ENCODE measurements at places on chromosomes 5 and 9. TPM values are rescaled to one million over a fixed set of nuclear protein-coding genes. Genes with fewer than 3 reads are reported as not detected.

DNA sequence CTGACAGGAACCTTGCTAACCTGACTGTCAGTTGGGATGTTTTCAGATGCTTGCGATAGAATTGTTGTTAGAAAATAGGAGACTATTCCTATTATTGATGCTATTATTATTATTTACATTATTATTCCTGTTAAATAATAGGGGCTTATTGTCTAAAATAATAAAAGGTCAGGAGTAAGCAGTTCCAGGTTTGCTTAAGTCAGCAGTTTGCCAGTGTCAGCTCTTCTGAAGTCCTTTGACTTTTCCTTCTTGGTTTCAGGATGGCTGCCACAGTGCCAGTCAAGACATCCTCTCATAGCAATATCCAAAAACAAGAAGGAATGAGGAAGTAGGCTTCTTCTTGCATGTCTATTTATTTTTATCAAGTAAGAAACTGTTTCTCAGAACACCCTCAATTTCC lies 141.7 kb upstream of the MARCHF11 start:
- no peak for DNase-seq

GRCh38 chr9:38032266-38033110 lies 36.5 kb downstream of the SHB start:
- DNase-seq = peak; percentile 75

GRCh38 chr5:158463188-158463587 lies 604.2 kb upstream of the CLINT1 start:
- DNase-seq = no peak

- no peak for DNase-seq
Observed at GRCh38 chr9:4118666-4119065, 181.2 kb downstream of the GLIS3 start.

The MAP3K1 gene
- total RNA-seq = 48.2 TPM

- DNase-seq = no peak
Observed at GRCh38 chr5:143893638-143894037, 81.7 kb downstream of the HMHB1 start.

The CTNNA1 gene
- 529 TPM for total RNA-seq

GRCh38 chr5:139808481-139809330 lies 13.1 kb downstream of the PSD2 start:
- DNase-seq = peak; percentile 51

The KCNV2 gene
- total RNA-seq = not detected

The TAF1L gene
- under 0.01 TPM for total RNA-seq

The SPATA31C1 gene
- not detected for total RNA-seq

- DNase-seq = no peak
Observed at GRCh38 chr5:77366717-77367500, 125.2 kb downstream of the WDR41 start.

- DNase-seq = no peak
Observed at GRCh38 chr5:128626536-128627090, 88.6 kb upstream of the FBN2 start.

DNA sequence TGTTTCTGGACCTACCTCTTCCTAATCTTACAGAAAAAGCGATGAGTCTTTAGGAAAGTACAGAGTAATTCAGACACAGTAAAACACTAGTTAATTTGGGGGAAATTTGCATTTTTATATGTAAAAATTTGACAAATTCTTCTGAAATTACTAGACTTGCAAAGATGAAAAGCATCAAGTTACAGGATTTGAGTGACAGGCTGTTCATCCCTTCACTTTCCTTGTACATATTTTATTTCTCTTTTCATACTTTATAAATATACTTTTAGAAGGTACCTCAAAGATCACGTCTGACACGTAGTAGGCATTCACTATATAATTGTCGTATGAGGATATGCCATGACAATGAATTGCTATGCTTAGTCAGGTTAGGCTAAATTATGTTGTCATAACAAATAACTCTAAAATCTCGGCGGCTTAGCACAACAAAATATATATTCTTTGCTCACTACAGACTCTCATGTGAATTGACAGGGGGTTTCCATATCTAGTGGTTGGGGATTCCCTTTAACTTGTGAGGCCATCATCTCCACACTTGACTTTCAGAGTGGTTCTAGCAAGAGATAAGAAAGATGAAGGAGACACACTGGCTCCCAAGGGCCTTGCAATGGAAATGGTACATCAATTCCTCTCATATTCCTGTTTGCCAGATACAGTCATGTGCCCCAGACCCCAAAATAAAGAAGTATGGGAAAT lies 154.1 kb upstream of the TUT7 start:
- no peak for DNase-seq

DNA sequence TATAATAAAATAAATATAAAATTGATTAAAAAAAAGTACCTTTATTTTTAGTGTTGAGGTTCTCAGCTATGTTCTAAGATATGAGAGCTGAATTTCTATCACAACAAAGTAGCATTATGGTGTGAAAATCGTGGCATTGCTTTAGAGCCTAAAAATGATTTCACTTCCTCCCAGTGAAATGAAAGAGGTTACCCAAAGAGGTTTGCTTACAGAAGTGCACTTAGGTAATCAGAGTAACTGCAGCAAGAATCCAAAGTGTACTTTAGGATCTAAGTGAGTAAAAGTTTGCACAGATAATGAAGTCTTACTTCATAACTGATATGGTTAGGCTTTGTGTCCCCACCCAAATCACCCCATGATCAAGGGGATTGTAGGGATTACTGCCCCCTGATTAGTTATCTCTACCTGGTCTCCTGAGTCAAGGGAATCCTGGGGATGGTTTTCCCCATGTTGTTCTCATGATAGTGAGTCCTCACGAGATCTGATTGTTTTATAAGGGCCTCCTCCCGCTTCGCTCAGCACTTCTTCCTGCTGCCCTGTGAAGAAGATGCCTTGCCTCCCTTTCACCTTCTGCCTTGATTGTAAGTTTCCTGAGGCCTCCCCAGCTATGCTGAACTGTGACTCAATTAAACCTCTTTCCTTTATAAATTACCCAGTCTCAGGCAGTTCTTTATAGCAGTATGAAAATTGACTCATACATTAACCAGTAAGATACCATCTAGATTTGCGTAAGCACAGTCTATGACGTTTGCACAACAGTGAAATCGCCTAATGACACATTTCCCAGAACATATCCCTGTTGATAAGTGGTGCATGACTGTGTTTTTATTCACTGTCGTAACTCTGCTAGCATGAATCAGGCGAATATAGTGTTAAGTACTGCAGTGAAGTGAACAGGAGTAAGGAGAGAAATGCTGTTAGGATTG lies 40.3 kb upstream of the LRRC70 start:
- peak; percentile 72 for DNase-seq

- DNase-seq = peak; percentile 74
Observed at GRCh38 chr5:59380350-59380951, 513.1 kb downstream of the PDE4D start.

DNA sequence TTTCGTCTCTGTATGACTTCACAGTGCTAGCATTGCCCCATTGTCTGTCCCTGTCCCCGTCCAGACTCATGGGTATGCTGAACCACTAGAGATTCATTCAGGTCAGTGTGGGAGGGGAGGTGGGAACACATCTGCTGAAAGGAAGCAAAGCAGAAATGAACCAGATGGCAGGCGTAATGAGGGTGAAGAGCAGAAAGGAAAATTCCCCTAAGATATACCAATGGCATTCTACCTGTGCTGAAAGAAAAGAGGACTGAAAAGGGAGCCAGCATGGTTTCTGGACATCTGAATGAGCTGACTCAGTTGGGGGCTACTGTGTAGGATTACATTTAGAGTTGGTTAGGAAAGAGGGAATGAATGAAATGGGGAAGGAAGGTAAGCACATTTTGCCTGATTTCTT lies 678.7 kb downstream of the MAT2B start:
- no peak for DNase-seq

GRCh38 chr5:128965638-128966302 lies 482 bp downstream of the SLC27A6 start:
- DNase-seq = no peak

DNA sequence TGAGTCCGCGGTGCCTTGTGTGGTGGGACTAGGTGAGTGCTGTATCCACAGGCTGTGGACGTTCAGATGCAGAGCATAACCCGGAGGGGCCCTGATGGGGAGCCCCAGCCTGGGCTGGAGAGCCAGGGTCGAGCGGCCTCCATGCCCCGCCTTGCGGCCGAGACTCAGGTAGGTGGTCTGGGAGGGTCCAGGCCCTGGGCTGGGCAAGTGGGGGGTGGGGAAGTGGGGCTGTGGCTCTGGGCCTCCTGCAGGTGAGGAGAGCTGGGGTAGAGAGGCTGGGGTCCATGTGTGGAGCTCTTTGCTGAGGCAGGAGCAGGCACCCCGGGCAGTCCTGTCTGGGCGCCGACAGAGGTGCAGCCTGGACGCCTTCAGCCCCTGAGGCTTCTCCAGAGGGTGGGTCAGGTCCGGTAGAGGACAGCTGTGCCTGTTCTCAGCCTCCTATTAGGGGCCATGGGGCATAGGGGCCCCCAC lies 241.1 kb downstream of the CACNA1B start:
- no peak for DNase-seq

- DNase-seq = no peak
Observed at GRCh38 chr5:116614603-116614920, 39.9 kb upstream of the SEMA6A start.

DNA sequence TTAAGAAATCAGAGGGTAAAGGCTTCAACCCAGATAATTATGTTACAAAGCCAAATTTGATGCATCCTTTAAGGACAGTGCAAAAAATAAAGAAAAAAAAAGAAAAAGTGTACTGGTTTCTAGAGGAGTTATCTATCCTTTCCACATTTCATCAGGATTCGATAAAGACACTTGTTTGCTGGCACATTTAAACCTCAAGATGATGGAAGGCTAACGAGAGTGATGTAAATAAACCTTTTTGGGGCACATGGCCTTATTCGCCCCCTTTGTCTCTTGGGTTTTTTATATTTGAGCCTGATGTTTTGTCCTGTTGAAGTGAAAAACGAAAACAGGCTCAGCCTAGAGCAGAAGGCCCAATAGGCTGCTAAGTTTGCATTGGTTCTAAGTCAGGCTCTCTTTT lies 416.5 kb downstream of the TAF11L14 start:
- DNase-seq = no peak

GRCh38 chr5:177023303-177023664 lies 788 bp downstream of the ZNF346 start:
- peak; percentile 18 for DNase-seq

GRCh38 chr5:112417931-112418658 lies 982 bp downstream of the EPB41L4A start:
- DNase-seq = peak; percentile 59

The FBN2 gene
- 0.60 TPM for total RNA-seq

The ITGA2 gene
- 24.8 TPM for total RNA-seq

- DNase-seq = no peak
Observed at GRCh38 chr9:128091571-128091970, 23.5 kb downstream of the SLC25A25 start.

The SOHLH1 gene
- not detected for total RNA-seq

DNA sequence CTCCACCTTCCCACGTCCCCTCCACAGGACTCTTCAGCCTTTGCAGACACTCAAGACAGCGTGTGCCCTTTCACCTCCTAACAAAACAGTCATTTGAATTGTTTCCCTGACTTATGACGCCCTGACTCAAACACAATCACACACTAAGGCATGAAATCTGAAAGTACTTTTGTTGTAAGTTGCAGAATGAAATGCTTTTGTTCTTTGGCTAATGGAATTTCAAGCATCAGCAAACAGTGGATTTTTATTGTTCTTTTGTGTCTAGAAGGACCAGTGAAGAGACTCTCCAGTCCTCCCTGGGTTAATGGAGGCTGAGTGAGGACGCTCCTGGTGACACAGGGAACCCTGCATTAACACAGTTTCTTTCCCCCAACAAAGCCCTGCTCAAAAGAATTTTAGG lies 380.1 kb downstream of the CTNND2 start:
- no peak for DNase-seq

DNA sequence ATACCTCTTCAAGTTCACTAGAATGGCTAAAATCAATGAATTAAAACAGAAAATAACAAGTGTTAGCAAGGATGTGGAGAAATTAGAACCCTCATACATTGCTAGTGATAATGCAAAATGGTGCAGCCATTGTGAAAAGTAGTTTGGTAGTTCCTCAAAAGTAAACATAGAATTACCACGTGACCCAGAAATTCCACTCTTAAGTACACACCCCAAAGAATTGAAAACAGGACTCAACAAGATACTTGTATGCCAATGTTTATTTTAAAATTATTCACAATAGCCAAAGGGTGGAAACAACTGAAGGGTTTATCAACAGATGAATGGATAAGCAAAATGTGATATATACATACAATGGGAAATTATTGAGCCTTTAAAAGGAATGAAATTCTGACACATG lies 70.3 kb downstream of the BARX1 start:
- DNase-seq = no peak

The CREBRF gene
- total RNA-seq = 14.8 TPM

The SLC34A3 gene
- not detected for total RNA-seq

The ZNF79 gene
- 6.3 TPM for total RNA-seq

The WDR38 gene
- total RNA-seq = not detected

DNA sequence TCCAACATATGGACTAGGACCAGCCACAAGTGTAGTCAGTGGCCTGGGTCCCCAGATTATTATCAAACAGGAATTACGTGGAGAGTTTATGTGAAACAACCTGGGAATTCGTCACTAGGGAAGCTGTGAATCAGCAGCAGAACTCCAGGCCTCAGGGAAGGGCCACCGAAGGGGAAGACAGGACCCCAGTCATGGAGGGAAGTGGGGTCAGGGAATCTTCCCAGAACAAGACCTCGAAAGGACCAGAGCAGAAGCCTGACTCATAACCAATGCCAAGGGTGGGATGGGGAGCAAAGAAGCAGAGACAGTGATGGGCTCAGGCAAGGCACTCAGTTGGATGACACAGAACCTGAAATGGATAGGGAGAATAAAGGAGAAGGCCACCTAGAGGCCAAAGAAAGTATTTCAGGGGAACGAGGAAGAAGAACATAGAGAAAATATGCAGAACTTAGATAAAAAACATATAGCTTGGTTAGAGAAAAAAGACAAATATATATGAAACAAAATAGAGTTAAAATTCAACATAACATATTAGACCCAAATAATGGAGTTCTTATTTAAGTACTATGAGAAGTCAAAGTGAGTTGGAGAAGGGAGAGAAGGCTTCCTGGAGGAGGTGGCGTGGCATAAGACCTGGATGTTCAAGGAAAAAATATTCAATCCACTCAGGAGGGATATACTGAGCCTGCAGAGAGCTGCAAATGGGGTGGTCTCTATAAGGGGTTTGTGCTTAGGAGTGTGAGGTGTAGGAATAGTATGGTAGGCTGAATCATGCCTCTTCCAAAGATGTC lies 66.7 kb upstream of the CAST start:
- DNase-seq = peak; percentile 46

- DNase-seq = no peak
Observed at GRCh38 chr9:127887792-127888191, 10.3 kb upstream of the AK1 start.

The NR2F1 gene
- 30.5 TPM for total RNA-seq

GRCh38 chr5:75664979-75665378 lies 52.3 kb downstream of the POC5 start:
- DNase-seq = no peak

Data from lung microvascular endothelial cell (primary cell).